ENCODE measurements at places on chromosomes 7 and 10. TPM values are rescaled to one million over a fixed set of nuclear protein-coding genes. Genes with fewer than 3 reads are reported as not detected.
A peak's percentile ranks its signal among the peaks of the same experiment; 100 is the strongest.

PROSER2 gene
- 13.0 TPM for polyA plus RNA-seq

UCN3 gene
- polyA plus RNA-seq, result not detected

RNF32 gene
- 0.34 TPM for polyA plus RNA-seq

PAPOLB gene
- polyA plus RNA-seq, result not detected

- DNase-seq, result no peak
- H3K4me3 ChIP-seq, result no peak overlapping the region
- no peaks in the 10 kb centered on the region for H3K36me3 ChIP-seq
- H3K4me1 ChIP-seq, result peaks cover 7% of the 10 kb centered on the region
- H3K27me3 ChIP-seq, result peaks cover 5% of the 10 kb centered on the region
- H3K27ac ChIP-seq, result no peak overlapping the region
Measured at GRCh38 chr7:533266-533665, 13.6 kb upstream of the PDGFA start.

GRCh38 chr7:45677311-45677900 lies 103.2 kb downstream of the ADCY1 start:
- no peaks in the 10 kb centered on the region for H3K4me1 ChIP-seq
- H3K4me3 ChIP-seq, result no peak overlapping the region
- H3K27me3 ChIP-seq, result peaks cover 9% of the 10 kb centered on the region
- no peak for DNase-seq
- no peaks in the 10 kb centered on the region for H3K36me3 ChIP-seq
- no peak overlapping the region for H3K27ac ChIP-seq

DNA sequence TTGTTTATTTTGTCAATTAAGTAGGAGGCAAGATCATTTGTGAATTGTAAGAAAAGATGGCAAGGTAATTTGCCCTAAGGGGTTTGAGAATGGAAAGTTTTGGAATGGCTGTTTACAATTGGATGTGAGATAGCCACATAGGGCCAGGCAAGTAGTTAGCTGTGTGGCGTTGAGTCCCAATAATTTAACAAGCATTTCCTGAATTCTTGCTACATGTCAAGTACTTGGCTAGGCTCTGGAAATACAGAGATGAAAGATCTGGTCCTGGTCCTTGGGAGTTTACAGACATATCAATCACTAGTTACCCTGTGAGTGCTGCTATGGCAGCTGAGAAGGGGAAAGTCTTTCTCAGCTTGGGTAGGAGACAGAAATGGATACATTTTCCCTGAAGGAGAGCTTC lies 401.6 kb downstream of the SUGCT start:
- H3K27me3 ChIP-seq, result no peaks in the 10 kb centered on the region
- no peaks in the 10 kb centered on the region for H3K4me1 ChIP-seq
- no peaks in the 10 kb centered on the region for H3K36me3 ChIP-seq

DNA sequence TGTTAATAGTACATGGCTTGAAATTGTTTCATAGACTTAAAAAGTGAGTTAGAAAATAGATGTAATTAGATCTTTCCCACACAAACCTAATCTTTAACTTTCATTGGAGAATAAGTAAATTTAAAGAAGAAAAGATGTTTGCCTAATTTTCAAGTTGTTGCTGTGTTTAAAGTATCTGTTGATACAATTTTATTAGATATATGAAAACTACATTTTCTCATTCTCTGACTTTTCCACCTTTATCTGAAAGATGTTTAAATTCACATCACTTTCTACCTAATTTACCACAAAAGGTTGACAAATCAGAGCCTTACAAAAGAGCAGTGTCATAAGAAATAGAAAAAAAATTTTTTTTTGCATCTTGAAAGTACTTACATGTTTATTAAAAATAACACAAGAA lies 45.8 kb downstream of the SHOC2 start:
- no peaks in the 10 kb centered on the region for H3K36me3 ChIP-seq
- no peaks in the 10 kb centered on the region for H3K4me1 ChIP-seq
- no peak for DNase-seq
- no peak overlapping the region for H3K27ac ChIP-seq
- H3K27me3 ChIP-seq, result no peaks in the 10 kb centered on the region

GRCh38 chr7:156106107-156106426 lies 293.8 kb upstream of the SHH start:
- no peaks in the 10 kb centered on the region for H3K27me3 ChIP-seq
- no peaks in the 10 kb centered on the region for H3K4me1 ChIP-seq
- H3K27ac ChIP-seq, result no peak overlapping the region
- no peak for DNase-seq
- no peak overlapping the region for H3K4me3 ChIP-seq
- H3K36me3 ChIP-seq, result no peaks in the 10 kb centered on the region

GRCh38 chr10:61016630-61017029 lies 72.6 kb upstream of the RHOBTB1 start:
- no peaks in the 10 kb centered on the region for H3K4me1 ChIP-seq
- no peak overlapping the region for H3K27ac ChIP-seq
- no peaks in the 10 kb centered on the region for H3K36me3 ChIP-seq
- no peaks in the 10 kb centered on the region for H3K27me3 ChIP-seq
- no peak overlapping the region for H3K4me3 ChIP-seq

GRCh38 chr10:2111965-2112364 lies 374.6 kb upstream of the ADARB2 start:
- peak overlapping the region; percentile 58 for H3K27ac ChIP-seq
- peaks cover 3% of the 10 kb centered on the region for H3K4me1 ChIP-seq
- H3K36me3 ChIP-seq, result no peaks in the 10 kb centered on the region

GRCh38 chr7:32163896-32164295 lies 93.7 kb upstream of the PDE1C start:
- no peaks in the 10 kb centered on the region for H3K36me3 ChIP-seq
- no peaks in the 10 kb centered on the region for H3K27me3 ChIP-seq
- no peak for DNase-seq

- no peaks in the 10 kb centered on the region for H3K27me3 ChIP-seq
- no peak overlapping the region for H3K4me3 ChIP-seq
- DNase-seq, result no peak
- no peak overlapping the region for H3K27ac ChIP-seq
Measured at GRCh38 chr7:71016401-71016800, 115.5 kb upstream of the GALNT17 start.

- no peak overlapping the region for H3K4me3 ChIP-seq
- H3K4me1 ChIP-seq, result no peaks in the 10 kb centered on the region
- DNase-seq, result no peak
- no peak overlapping the region for H3K27ac ChIP-seq
- H3K27me3 ChIP-seq, result no peaks in the 10 kb centered on the region
- no peaks in the 10 kb centered on the region for H3K36me3 ChIP-seq
Measured at GRCh38 chr7:150329331-150330120, 6.2 kb upstream of the ACTR3C start.

DNA sequence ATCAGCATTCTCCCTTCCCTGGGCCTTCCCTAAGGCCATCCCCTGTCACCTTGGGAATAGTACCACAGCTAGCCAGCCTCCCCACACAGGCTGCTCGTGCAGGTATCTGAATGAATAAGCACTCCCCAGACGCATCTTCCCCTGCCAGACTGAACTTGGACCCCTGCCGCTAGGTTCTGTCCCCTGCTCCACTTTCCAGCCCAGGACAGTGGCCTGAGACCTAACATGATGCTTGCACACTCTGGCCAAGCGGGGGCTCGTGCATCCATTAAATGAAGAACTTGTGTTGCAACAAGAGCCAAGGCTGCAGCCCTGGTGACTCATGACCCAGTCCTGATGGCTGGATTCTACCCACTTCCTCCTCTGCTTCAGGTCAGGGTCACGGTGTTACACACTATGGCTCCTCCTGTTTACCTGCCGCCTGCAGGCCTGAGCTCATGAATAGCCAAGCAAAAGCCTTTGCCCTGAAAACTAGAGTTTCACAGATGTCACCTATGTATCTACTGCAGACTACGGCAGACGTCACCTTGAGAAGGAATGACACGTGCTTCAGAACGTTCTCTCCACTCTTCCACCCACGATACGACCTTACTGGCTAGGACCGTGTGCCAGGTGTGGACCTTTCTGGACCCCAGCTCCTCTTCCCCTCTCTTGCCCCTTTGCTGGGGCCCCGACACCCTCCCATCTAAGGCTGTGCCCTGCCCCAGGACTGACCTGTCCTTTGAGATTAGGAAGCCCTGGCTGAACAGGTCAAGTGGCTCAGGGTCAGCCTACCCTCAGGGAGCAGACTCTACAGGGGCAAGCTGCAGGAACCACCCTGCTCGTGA lies 6.5 kb downstream of the ASB13 start:
- peak; percentile 5 for DNase-seq
- no peaks in the 10 kb centered on the region for H3K27me3 ChIP-seq
- no peaks in the 10 kb centered on the region for H3K36me3 ChIP-seq

Data from keratinocyte (primary cell).